ENCODE measurements at places on chromosomes 11 and 22.

DNA sequence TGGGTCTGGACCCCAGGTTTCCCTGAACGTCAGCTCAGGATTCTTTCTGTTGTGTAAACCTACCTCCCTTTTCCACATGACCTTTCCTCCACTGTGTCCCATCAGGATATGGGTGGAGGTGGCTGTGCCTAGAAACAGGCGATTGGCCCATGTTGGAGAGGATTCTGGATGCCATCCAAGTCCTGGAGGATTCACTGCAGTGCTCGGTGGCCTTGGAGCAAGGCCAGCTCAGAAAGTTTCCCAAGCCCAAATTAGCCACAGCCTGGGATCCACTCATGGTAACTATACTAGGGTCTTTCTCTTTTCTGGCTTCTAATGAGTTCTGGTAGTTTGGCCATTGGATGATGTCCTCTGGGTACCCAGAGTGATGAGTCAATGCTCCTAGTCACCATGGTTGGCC is 141.6 kb downstream of the SNX19 start:
- DNase-seq, result no peak

DNA sequence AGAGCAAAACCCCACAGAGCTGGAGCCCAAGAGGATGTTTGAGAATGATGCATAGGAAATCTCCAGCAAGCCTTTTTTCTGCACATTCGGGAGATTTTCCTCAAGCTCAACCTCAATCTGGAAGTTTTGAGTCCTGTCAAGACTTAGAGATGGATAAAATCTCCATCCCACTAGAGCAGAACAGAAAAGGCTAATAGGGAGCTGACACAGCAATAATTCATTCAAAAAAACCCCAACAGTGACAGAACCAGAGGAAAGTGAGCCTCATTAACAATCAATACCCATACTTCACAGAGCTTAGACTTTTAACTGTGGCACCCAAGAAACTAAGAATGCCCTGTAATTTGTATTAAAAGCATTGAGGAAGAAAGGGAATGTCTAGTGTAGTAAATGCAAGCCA is 115.9 kb upstream of the BDNF start:
- DNase-seq, result no peak

GRCh38 chr11:81071606-81072005 is 1630.8 kb upstream of the TENM4 start:
- no peak for DNase-seq

- no peak for DNase-seq
Observed at GRCh38 chr11:64602466-64603070, 11.5 kb downstream of the SLC22A12 start.

DNA sequence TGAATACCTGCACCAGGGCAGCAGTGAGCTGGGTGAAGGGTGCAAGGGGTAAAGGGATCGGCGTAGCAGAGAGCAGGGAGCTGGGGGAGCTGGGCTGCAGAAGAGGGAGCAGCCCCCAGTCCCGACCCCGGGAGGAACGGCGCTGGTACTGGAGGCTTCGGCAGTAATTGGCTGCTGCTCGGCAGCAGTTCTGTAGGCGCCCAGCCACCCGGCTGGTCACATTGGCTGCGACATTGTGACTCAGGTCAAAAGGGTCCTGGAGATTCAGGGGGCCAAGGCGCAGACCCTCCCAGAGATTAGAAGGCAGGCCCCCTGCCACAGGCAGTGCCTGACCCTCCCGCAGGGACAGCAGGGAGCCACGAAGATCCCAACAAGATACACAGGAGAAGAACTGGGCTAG is 2.1 kb upstream of the EEF1G start:
- no peak for DNase-seq

- DNase-seq, result no peak
Observed at GRCh38 chr11:6415797-6416196, 3.1 kb downstream of the APBB1 start.

Measured in CD8-positive, alpha-beta memory T cell (primary cell).